ENCODE measurements at places on chromosomes 13 and 19. TPM values are rescaled to one million over a fixed set of nuclear protein-coding genes. Genes with fewer than 3 reads are reported as not detected.

The ZNF493 gene
- total RNA-seq = 60.7 TPM

The ADGRE1 gene
- total RNA-seq = not detected

The ZIM2 gene
- total RNA-seq = not detected

The C2CD4C gene
- 12.5 TPM for total RNA-seq

The ACP5 gene
- total RNA-seq = 12.4 TPM

The AZU1 gene
- total RNA-seq = 1.4 TPM

The FGF21 gene
- not detected for total RNA-seq

The SYCN gene
- not detected for total RNA-seq

The CCDC8 gene
- total RNA-seq = 16.5 TPM

The FCGBP gene
- 3.6 TPM for total RNA-seq

The IL27RA gene
- 12.8 TPM for total RNA-seq

The HIF3A gene
- 70.5 TPM for total RNA-seq

The DLEU7 gene
- 11.6 TPM for total RNA-seq

The VN1R4 gene
- not detected for total RNA-seq

The LRRC63 gene
- total RNA-seq = not detected

The ZNF540 gene
- total RNA-seq = 3.0 TPM

The ODAD3 gene
- 0.54 TPM for total RNA-seq

The TSSK6 gene
- total RNA-seq = 4.9 TPM

The DAND5 gene
- 0.28 TPM for total RNA-seq

The OR4F17 gene
- not detected for total RNA-seq

The KCNK6 gene
- total RNA-seq = 14.6 TPM

The CYP4F11 gene
- not detected for total RNA-seq

The KCNRG gene
- total RNA-seq = 3.3 TPM

The KLK11 gene
- not detected for total RNA-seq

The RXFP2 gene
- total RNA-seq = not detected

The ZNF541 gene
- total RNA-seq = 0.42 TPM

The KLK6 gene
- 0.56 TPM for total RNA-seq

The CTXN1 gene
- 53.1 TPM for total RNA-seq

The STOML3 gene
- 0.16 TPM for total RNA-seq

The ZNF568 gene
- total RNA-seq = 10.5 TPM

The PPAN gene
- 71.8 TPM for total RNA-seq

Measured in GM23338 (cell line).